Heart left ventricle (tissue), 16 donors: ENCODE measurements at places on chromosomes 3 and 15.

DNA sequence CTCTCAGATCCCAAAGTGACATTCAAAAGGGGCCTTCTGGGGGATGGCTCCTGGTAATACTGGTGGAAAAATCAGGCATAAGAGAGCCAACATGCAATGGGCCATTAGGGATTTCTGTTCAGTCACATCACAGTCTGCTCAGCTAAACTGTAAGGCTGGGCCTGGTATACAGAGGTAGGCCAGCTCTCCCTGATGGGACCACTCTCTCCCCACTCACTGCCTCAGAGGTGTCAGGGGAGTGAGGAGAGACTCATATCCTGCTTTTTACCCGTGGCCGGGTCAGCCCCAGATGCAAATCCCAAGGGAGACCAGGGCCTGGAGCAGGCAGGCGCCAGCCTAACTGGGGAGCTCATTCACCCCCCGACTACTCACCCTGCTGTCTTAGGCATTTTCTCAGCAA lies 48.1 kb upstream of the TPM1 start:
- no peak for DNase-seq

DNA sequence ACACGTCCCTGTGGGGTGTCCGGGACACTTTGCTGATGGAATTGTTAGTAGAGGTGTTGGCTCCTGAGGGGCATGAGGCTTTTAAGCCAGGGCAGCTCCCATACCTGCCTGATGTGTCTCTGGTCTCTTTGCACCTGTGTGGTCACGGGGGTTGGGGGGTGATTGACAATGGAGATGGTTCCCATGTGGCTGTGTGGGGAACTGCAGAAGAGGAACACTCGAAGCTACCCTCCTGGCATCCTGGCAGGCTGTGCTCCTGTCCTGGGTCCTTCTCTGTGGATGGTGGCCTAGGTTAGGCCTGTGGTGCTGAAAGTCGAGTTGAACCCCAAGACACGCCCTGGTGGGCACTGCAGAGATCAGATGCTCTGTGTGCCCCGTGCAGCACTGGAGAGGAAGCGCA lies 73.4 kb downstream of the HMCES start:
- DNase-seq = no peak

- DNase-seq = no peak
These were observed 651 bp downstream of the MTMR14 start for GRCh38 chr3:9649791-9650521.

- no peak for DNase-seq
These were observed 15.5 kb downstream of the ZDHHC3 start for GRCh38 chr3:44960387-44961026.

DNA sequence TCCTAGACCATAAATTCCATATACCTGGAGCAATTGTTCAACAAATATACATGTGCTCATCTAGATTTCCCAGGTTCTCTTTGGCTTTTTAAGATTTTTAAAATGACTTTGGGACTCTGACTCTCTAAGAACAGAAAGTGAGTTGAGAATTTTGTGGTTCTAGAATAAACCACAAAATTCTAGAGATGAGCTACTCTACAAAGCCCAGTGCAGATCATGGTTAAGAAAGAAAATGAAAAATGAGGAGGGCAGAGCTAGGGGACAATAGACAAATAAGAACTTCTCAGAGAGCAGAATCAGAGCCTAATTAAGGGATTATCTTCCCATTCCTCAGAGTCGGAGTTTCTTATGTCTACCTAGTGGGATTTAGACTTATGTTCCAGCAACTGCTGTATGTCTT lies 694.7 kb downstream of the ZNF385D start:
- no peak for DNase-seq

DNA sequence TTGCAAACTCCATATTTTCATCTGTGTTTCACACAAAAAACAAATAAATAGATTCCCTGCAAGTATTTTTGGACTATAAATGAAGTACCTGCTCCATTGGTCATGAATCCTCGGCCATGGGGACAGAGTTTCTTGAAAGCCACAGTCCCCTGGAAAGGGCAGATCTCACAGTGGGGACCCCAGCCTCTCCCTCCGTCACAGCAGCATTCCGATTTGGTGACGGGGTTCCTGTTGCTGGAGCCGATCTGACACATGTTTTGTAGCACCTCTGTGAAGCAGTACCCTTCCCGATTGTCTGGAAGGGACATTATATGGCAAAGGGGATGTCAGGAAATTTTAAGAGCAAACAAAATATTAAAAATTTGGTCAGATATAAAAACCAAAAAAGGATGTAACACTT lies 96.2 kb downstream of the DUT start:
- no peak for DNase-seq

GRCh38 chr3:30320392-30320791 lies 286.0 kb upstream of the TGFBR2 start:
- DNase-seq = no peak

DNA sequence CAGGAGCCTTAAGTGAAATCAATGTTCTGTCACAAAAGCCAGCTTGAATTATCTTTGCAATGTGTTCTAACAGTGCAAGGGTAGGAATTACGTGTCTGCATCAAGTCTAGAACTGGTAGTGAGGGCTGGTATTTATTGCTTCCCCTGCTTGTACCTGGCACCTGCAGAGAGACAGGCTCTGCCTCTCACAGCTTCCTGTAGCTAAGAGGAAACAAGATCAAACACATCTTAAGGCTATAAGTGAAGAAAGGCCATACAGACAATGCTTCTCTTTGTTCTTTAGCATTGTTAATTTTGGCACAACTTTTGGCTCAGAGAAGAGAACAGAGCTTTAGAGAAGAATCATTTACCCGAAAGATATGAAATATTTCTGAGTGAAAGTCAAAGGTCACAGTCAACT lies 479.9 kb downstream of the GRM7 start:
- DNase-seq = no peak

DNA sequence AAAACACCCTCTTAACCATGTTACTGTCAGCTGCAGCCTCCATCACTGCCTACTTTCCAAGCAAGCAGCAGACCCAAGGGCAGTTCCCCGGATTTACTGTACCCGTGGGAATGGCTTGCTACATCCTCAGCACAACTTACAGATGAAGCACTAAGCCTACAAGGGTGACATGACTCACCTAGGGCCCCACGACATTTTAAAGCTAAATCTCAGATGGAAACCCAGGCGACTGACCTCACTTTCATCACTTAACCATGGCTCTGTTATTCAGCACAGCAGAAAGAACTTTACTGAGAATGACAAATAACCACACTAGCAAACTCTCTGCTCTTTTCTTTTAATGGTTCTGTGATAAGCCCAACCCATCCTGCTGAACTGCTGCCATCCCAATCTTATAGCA lies 65.6 kb downstream of the SUMF1 start:
- DNase-seq = no peak

GRCh38 chr3:120064641-120065040 lies 29.6 kb downstream of the GSK3B start:
- DNase-seq = no peak

DNA sequence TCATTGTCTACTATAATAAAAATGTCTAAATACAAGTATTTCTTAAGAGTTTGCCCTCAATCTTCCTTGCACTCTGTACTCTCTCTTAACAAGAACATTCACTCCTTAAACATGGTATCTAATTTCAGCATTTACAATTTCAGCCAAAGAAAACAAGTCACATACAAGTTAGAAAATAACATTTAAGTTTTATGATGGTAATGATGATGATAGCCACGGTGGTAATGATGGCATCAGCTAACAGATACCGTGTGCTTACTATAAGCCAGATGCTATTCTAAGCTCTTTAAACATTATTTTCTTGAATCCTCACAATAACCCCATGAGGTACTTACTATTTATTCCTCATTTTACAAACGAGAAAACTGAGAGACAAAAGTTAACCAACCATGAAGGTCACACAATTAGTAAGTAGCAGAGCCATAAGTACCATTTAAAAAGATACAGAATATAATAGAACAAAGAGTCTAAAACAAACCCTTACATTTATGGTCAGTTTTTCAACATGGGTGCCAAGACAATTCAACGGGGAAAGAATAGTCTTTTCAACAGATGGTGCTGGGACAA lies 7.4 kb downstream of the SPICE1 start:
- no peak for DNase-seq

GRCh38 chr15:78757636-78757905 lies 53.7 kb downstream of the ADAMTS7 start:
- no peak for DNase-seq

- DNase-seq = no peak
These were observed 352.5 kb downstream of the GAP43 start for GRCh38 chr3:115975796-115976195.

DNA sequence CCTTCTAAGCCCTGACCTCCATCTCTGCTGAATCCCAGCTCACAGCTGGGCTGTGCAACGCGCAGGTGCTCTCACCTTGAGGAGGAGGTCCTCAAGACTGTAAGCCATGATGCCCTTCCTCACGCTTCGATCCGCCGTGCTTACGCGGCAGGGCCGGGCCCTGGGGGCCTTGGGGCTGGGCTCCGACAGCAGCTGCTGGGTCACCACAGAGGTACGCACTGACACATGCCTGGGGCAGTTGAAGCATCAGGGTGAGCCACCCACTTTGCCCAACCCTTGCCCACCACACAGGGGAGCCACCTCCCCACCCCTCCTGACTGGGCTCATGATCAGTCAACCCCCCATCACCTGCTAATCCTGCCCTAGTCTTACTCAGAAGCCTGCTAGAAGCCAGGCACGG lies 3.1 kb downstream of the CIDEC start:
- no peak for DNase-seq

GRCh38 chr3:189710620-189711402 lies 79.6 kb downstream of the TP63 start:
- peak; percentile 59 for DNase-seq

- DNase-seq = no peak
These were observed 7.6 kb downstream of the NMNAT3 start for GRCh38 chr3:139670196-139670595.

GRCh38 chr3:121651684-121652083 lies 9.0 kb downstream of the HCLS1 start:
- DNase-seq = no peak

DNA sequence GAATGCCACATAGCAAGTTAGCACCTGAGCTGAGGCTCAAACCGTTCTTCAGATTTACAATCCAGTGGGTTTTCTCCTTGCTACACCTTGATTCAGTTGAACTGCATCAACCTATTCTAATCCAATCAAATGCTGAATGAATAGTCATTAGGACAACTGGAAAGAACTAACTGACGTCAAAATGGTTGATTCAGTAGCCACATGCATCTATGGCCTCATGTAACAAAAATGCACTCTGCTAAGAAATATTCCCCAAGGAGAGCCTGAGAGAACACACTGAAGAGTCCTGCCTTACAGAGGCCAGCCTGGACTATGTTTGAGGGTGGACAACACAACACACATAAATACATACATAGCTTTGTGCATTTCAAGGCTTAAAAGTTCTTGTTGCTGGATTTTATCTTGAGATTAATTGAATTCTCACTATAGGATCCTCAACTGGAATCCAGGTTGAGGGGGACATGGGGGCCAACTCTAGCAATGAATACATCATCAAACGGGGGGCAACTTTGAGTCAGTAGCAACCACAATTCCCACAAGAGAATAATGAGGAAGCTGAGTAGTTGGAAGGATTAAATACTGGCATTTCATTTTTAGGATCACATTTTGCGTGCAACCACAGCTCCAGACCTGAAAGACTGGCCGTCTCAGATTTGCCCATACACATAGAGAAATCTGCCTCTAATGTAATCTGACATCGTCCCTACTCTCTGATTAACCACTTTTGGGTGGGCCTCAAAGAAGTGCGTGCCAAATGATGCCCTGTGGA lies 280.2 kb upstream of the ICE2 start:
- DNase-seq = no peak

DNA sequence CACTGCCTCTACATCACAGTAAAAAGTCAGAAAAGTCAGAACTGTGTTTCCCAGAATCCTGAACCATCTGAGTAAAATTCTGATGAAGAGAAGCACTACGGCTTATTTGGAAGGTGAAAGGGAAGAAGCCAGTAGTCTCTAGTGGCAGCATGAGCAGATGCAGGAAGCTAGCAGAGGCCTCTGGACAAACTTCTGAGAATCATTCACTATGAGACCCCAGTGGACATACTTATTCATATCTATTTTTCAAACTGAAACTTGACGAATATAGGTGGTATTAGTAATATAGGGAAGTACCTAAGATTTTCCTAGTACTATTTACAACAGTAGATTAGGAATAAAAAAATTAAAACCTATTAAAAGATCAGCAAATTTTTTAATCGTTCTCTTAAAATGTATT lies 272.8 kb upstream of the TTC14 start:
- DNase-seq = no peak

DNA sequence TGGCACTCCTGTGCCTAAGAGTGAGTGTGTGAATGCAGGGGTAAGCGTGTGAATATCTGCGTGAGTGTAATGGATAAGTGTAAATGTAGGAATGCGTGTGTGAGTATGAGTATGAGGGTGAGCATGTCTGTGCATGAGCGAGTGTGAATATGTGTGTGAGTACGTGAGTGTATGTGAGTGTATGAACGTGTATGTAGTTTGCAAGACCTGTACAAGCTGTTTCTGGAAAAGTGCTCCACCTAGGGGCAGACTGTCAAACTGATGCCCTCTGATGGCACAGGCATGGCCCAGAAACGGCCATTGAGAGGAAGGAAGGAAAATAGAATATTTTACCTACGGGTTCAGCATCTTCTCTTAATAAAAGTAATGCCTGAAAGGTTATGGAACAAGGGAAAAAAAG lies 24.4 kb upstream of the FRMD4B start:
- DNase-seq = peak; percentile 77

DNA sequence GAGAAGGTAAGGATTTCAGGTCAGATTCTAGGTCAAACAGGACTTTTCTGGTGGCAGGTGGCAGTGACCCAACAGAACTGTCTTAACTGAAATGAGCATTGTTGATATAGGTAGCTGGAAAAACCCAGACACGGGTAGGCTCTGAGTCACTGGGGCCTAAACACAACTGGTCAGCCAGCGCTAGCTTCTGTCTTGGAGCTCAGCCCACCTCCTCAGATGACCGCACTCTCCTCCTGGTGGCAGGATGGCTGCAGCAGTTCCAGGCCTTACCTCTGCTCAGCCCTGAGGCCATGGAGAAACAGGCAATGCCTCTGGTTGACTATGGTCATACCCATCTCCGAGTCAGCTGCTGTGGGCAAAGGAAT lies 61.1 kb upstream of the GATA2 start:
- DNase-seq = no peak

DNA sequence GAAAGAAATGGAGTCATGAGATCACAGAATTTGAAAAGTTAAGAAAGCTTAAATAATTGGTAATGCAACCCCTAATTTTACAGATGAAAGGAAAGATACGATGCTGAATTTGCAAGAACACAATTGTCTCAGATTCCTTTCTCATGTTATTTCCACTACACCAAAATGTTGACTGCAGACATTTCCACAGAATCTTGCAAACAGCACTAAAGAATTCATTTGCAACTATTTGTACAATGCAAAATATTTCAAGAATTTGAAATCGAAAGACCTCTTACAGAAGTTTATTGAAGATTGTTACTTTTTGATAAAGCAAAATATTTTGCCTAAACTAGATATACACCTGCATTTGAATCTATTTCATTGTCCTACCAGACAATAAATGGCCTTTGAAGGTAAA lies 194.1 kb upstream of the KCNMB2 start:
- no peak for DNase-seq

DNA sequence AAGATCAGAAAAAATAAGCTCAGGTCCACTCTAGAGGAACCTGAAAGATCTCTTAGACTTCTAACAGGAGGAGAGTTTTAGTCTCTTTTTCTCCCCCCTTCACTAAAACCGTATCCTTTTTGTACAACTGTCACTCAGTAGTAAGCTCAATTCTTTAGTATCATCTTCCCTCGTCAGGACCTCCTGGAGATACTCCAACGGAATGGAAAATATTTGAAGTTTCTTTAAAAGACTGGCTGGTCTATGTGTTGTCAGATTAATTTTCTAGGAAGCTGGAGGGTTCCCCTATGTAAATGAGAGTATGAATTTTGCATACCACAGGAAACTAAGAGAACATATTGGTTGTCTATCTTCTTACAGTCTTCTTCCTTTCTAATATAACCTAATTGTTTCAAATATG lies 747.7 kb upstream of the CBLB start:
- DNase-seq = no peak
